ENCODE measurements at places on chromosomes 6 and 20.

DNA sequence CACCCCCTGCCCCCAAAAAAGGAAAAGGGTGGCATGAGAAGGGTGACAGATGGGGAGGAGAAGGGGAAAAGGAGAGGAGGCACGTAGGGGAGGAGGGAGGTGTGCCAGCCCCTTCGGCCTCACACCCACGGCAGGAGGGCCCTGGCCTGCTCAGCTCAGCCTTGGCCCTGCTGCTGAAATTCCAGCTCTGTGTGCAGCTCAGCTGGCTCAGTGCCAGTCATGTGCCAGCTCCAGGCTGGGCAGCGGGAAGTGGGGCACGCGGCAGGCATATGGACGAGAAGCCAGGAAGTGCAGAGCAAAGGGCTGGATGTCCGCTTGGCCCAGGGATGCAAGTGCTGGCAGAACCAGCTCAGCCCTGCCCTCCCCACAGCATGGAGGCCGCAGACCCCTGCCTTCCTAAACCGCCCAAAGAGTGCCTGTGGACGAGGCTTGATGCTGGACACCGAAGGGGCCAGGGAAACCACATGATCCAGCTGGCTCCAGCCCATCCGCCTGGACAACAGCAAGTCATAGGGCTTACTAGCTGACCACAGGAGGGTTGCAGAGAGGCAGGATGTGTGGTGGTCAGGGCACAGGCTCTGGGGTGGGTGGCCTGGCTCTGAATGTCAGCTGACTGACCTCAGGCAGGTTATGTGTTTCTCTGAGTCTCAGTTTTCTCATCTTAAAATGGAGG lies 60.2 kb downstream of the NOL4L start:
- H3K4me1 ChIP-seq: peaks cover 56% of the 10 kb centered on the region
- H3K27me3 ChIP-seq: no peaks in the 10 kb centered on the region
- DNase-seq: no peak
- H3K36me3 ChIP-seq: no peaks in the 10 kb centered on the region

- H3K27ac ChIP-seq: no peak overlapping the region
- peaks cover 10% of the 10 kb centered on the region for H3K4me1 ChIP-seq
- DNase-seq: no peak
- no peaks in the 10 kb centered on the region for H3K27me3 ChIP-seq
- H3K4me3 ChIP-seq: no peak overlapping the region
- peaks cover 11% of the 10 kb centered on the region for H3K36me3 ChIP-seq
Measured at GRCh38 chr20:45019762-45020123, 53.4 kb downstream of the STK4 start.

DNA sequence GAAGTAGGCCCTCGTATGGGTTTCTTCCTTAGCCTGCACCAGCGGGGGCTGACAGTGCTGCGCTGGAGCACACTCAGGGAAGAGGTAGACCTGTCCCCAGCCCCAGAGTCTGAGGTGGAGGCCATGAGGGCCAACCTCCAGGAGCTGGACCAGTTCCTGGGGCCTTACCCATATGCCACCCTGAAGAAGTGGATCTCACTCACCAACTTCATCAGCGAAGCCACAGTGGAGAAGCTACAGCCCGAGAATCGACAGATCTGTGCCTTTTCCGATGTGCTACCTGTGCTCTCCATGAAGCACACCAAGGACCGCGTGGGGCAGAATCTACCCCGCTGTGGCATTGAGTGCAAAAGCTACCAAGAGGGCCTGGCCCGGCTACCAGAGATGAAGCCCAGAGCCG lies 3.8 kb downstream of the AAR2 start:
- H3K4me1 ChIP-seq: peaks cover 57% of the 10 kb centered on the region
- no peaks in the 10 kb centered on the region for H3K27me3 ChIP-seq
- no peak for DNase-seq
- no peak overlapping the region for H3K4me3 ChIP-seq

DNA sequence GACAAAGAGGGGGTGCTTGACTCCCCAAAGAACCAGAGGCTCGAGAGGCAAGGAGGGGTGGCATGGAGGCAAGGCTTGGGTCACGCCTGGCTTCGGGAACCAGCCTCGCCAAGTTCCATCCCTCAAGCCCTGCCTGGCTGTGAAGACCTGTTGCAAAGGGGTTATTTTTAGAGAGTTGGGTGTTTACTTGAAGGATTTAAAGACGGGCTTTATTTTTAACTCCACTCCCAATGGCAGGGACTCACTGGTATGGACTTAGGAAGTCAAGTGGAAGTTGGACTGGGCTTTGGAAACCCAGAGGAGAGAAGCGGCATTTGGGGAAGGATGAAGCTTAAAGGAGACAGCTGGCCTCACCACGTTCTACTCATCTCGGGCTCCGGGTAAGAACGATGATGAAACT lies 43.1 kb downstream of the JPH2 start:
- no peak overlapping the region for H3K27ac ChIP-seq
- no peak for DNase-seq
- no peak overlapping the region for H3K4me3 ChIP-seq
- no peaks in the 10 kb centered on the region for H3K36me3 ChIP-seq

GRCh38 chr6:28245206-28245941 lies 6.7 kb downstream of the ZKSCAN4 start:
- no peak for DNase-seq
- peaks cover 41% of the 10 kb centered on the region for H3K36me3 ChIP-seq
- H3K4me3 ChIP-seq: no peak overlapping the region
- peaks cover 29% of the 10 kb centered on the region for H3K4me1 ChIP-seq

DNA sequence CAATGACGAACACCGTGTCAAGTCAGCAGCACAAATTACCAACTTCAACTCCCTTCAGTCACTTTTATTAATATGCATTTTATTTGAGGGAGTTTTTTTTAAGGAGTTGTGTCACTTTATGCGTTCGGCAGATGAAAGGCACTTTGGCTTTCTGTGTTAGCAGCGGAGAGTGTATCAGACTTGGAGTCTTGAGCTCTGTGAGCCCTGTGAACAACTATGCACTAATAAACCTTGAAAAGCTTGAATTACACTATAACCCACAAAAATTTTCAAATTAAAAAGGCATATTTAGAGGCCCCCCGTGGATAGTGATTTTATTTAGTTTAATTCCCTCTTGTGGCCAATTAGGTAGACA lies 335.3 kb upstream of the NT5E start:
- no peak for DNase-seq
- no peaks in the 10 kb centered on the region for H3K4me1 ChIP-seq
- H3K4me3 ChIP-seq: no peak overlapping the region
- H3K27me3 ChIP-seq: no peaks in the 10 kb centered on the region
- H3K27ac ChIP-seq: no peak overlapping the region

DNA sequence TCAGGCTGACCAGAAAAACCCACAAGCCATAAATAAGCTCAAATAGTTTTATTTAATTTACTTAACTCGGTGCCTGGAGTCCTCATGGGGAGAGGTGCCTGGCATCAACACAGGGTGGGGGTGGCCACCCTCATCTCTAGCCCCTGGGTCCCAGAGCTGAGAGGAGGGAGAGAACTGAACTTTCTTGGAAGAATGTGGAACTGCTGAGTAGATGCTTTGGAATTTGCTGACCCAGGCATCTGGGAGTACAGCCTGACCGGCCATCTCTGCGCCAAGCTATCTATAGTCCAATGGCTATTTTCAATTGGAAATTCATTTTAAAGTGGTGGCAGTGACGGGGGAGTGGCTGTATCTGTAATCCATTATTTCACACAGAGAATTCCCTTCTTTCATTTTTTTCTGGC lies 104.8 kb downstream of the CDH26 start:
- H3K27ac ChIP-seq: no peak overlapping the region
- H3K4me1 ChIP-seq: peaks cover 11% of the 10 kb centered on the region
- no peaks in the 10 kb centered on the region for H3K36me3 ChIP-seq
- DNase-seq: no peak
- H3K4me3 ChIP-seq: no peak overlapping the region

DNA sequence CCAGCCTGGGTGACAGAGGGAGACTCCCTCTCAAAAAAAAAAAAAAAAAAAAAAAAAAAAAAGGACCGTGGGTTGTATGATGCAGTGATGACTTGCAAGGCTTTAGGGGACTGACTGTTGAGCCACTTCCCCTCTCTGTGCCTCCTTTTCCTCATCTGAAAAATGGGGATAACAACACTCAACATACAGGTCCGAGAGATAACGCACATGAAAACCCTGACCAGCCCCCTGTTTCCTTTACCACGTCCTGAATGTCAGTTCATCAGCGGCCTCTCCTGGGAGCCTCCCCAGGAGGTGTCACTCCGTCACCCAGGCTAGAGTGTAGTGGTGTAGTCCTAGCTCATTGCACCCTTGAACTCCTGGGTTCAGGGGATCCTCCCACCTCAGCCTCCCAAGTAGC lies 3.9 kb downstream of the SLA2 start:
- H3K4me1 ChIP-seq: peaks cover 7% of the 10 kb centered on the region
- H3K27ac ChIP-seq: no peak overlapping the region
- H3K4me3 ChIP-seq: no peak overlapping the region
- H3K36me3 ChIP-seq: no peaks in the 10 kb centered on the region
- H3K27me3 ChIP-seq: no peaks in the 10 kb centered on the region

DNA sequence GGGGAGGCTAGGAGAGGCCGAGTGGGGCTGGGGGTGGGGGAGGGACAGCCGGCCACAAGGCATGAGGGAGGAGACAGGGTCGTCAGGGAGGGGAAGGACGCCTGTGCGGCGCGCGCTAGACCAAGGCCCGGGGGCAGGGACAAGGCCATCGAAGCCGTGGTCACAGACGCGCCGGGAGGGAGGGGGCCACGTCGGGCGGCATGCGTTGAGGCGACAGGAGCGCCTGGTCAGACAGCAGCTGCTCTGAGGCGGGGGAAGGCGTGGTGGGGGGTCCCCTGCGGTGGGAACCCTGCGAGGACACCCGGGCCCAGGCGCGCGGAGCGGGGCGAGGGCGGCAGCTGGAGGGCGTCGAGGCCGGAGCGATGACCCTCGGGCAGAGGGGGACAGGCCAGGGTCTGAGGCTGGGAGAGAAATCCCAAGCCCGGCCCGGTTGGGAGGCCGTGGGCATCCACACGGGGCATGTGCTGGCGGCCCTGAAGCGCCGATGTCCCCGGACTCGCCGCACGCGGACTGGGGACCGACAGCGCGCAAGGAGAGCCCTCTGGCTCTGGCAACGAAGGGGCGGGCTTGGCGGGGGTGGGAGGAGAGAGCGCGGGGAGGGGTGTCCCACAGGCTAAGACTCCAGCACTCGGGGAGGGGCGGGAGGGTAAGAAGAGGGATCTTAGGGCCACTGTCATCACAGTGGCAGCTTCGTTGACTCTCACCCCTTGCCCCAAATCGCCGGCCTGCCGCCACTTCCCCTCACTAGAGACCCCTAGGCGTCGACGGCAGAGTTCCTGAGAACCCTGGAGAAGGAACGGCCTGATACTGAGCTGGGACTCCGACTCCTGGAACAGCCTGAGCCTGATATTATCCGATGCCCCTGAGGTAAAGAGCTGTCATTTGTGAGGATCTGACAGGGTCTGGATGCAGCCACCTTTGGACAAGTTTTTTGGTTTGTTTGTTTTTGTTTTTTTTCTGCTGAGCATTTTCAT lies 5.0 kb downstream of the TMEM239 start:
- DNase-seq: no peak
- H3K27ac ChIP-seq: no peak overlapping the region

DNA sequence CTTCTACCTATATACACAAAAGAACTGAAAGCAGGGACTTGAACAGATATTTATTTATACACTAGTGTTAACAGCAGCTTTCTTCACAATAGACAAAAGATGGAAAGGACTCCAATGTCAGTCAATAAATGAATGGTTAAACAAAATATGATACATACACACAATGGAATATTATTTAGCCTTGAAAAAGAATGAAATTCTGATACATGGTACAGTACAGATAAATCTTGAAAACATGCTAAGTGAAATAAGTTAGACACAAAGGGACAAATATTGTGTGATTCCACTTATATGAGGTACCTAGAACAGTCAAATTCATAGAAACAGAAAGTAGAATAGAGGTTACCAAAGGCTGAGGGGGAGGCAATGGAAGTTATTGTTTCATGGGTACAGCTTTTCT lies 79.8 kb upstream of the ADTRP start:
- H3K4me3 ChIP-seq: no peak overlapping the region
- no peak for DNase-seq
- H3K4me1 ChIP-seq: no peaks in the 10 kb centered on the region
- H3K27me3 ChIP-seq: no peaks in the 10 kb centered on the region
- H3K27ac ChIP-seq: no peak overlapping the region

GRCh38 chr6:155309150-155309549 lies 5.1 kb downstream of the TFB1M start:
- H3K4me3 ChIP-seq: no peak overlapping the region
- H3K4me1 ChIP-seq: peaks cover 16% of the 10 kb centered on the region
- no peak overlapping the region for H3K27ac ChIP-seq

DNA sequence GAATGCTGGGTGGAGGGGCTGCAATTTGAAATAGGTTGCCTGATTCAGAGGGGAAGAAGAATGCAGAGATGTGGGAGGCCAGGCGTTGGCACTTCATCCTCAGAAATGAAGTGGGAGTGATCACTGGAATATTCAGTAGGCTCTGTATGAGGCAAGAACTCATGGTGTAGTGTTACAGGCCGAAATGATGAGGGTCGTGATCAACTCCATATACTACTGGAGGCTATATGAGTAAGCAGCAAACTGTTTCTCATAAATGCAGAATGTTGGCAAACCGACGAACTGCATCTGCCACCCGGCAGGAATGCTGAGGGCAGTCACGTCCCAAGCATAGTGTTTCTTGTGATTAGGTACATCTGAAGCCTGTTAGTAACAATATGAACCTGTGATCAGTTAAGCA lies 12.7 kb downstream of the KCNS1 start:
- H3K36me3 ChIP-seq: peaks cover 14% of the 10 kb centered on the region
- no peak overlapping the region for H3K27ac ChIP-seq
- no peaks in the 10 kb centered on the region for H3K27me3 ChIP-seq
- H3K4me1 ChIP-seq: peaks cover 27% of the 10 kb centered on the region
- DNase-seq: no peak
